ENCODE measurements at places on chromosomes 5 and 9. TPM values are rescaled to one million over a fixed set of nuclear protein-coding genes. Genes with fewer than 3 reads are reported as not detected.

The PCSK1 gene
- total RNA-seq = 2.3 TPM

The TRPM3 gene
- total RNA-seq = 0.48 TPM

The ARHGAP26 gene
- total RNA-seq = 33.1 TPM

The SLC36A3 gene
- total RNA-seq = not detected

The RGS3 gene
- 360 TPM for total RNA-seq

The ROR2 gene
- not detected for total RNA-seq

The SLC6A7 gene
- not detected for total RNA-seq

All from vein endothelial cell (primary cell).